M059J (cell line): ENCODE measurements at places on chromosomes 1 and 21.

DNA sequence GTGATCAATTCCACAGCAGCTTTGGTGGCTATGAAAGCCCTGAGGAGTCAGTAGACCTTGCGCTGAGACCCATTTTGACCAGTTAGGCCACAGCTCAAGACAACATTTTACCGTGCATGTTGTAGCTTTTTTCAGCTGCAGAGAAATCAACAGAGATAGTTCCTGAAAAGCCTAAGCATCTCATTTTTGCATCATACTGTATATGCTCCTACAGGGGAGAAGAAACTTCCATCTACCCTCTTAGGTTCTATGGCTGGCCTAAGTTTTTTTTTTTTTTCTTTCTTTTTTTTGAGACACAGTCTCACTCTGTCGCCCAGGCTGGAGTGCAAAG is 24.8 kb upstream of the EYA3 start:
- DNase-seq, result no peak

GRCh38 chr1:116722016-116722838 is 32.0 kb upstream of the CD2 start:
- DNase-seq, result peak; percentile 28

GRCh38 chr1:43267291-43267805 is 2.4 kb upstream of the TMEM125 start:
- peak; percentile 37 for DNase-seq

DNA sequence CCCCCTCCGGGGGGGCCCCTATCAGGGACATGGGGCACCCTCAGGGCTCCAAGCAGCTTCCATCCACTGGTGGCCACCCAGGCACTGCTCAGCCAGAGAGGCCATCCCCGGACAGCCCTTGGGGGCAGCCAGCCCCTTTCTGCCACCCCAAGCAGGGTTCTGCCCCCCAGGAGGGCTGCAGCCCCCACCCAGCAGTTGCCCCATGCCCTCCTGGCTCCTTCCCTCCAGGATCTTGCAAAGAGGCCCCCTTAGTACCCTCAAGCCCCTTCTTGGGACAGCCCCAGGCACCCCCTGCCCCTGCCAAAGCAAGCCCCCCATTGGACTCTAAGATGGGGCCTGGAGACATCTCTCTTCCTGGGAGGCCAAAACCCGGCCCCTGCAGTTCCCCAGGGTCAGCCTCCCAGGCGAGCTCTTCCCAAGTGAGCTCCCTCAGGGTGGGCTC is 34.9 kb downstream of the TRIM11 start:
- no peak for DNase-seq

GRCh38 chr1:36367066-36367465 is 18.7 kb downstream of the STK40 start:
- no peak for DNase-seq

DNA sequence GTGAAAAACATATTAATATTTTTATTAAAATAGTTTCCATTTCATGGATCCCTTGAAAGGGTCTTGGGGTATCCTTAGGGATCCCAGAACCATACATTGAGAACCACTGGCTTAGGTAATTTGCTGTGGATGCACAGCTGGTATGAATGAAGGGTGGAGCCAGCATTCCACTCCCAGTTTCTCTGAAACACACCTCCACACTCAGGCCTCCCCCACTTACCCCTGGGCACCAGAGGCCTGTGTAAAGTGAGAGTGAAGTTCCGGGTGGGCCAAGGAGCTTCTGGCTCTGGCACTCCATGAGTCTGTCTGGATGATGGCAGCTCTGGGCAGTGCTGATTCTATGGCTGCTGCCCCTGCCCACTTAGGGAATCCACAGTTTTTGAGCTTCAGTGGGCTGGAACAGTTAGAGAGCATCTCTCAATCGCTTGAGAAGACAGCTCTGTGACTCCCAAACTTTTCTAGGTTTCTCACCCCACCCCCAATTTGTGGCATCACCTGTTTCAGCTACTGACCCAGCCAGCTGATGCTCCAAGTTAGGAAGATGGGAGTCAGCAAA is 57.8 kb upstream of the CD1D start:
- DNase-seq, result no peak

DNA sequence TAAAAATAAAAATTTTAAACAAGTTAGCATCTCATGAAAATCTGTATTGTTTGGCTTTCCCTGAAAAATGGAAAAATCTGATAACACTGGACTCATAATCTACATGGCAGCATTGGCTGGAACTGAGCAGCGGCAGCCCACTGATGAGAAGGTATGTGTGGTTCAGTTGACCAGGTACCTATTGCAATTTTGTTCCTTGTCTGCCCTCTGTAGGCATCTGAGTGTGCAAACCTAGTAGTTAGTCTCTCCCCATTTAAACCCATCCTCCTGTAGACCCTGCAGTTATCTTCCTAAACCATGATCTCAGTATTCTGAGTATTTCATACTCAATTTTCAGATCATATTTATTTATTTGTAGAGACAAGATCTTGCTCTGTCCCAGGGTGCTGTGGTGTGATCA is 59.4 kb upstream of the SERBP1 start:
- DNase-seq, result peak; percentile 56

DNA sequence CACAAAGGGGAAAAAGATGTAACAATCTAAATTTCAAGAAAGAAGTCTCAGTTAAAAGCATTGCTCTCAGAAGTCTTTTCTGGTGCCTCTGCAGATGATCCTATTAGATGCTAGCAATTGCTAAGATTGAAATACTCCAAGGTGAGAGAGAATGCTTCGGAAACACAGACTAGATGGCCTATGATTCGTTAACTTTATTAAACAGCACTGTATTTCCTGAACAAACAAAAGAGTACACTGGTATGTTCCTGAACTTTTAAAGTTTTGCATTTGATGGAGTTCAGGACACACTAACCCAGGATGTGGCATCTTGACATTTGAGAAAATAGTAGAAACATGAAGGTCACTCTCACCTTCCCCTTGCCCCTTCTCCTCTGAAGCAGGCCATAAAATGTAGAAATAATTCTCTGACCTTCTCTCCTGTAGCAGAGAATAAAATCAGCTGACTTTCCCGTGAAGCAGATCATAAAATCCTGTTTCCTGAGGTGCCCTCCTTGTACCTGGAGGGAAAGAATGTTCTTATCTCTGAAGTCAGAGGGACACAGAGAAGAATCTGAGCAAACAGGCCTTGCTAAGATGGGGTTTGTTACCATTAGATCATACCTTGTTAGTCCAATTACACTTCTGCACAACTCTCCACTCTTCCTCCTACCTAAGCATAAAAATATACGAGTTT is 142.9 kb upstream of the USP25 start:
- DNase-seq, result no peak

- DNase-seq, result no peak
These were observed 99.4 kb downstream of the FASLG start for GRCh38 chr1:172758259-172758658.

- no peak for DNase-seq
These were observed 204.2 kb downstream of the CAMTA1 start for GRCh38 chr1:6989212-6990159.

DNA sequence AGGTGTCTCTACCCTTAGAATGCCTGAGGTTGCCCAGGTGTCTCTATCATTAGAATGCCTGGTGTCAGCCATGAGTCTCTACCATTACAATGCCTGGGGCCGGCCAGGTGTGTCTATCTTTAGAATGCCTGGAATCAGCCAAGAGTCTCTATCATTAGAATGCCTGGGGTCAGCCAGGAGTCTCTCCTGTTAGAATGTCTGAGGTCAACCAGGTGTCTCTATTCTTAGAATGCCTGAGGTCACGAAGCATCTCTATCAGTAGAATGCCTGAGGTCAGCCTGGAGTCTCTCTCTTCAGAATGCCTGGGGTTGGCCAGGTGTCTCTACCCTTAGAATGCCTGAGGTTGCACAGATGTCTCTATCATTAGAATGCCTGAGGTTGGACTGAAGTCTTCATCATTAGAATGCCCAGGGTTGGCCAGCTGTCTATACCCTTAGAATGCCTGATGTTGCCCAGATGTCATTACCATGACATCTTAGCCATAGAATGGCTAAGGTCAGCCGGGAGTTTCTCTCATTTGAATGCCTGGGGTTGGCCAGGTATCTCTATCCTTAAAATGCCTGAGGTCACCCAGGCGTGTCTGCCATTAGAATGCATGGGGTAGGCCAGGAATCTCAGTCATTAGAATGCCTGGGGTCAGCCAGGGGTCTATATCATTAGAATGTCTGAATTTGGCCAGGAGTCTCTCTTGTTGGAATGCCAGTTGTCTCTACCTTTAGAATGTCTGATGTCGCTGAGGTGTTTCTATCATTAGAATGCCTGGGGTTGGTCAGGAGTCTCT is 44.0 kb downstream of the RNF187 start:
- no peak for DNase-seq

- DNase-seq, result peak; percentile 61
These were observed 35.2 kb upstream of the PLA2G4A start for GRCh38 chr1:186793582-186793927.

GRCh38 chr1:94973309-94973922 is 46.5 kb upstream of the CNN3 start:
- DNase-seq, result no peak

GRCh38 chr1:22489823-22490222 is 38.2 kb downstream of the ZBTB40 start:
- no peak for DNase-seq

DNA sequence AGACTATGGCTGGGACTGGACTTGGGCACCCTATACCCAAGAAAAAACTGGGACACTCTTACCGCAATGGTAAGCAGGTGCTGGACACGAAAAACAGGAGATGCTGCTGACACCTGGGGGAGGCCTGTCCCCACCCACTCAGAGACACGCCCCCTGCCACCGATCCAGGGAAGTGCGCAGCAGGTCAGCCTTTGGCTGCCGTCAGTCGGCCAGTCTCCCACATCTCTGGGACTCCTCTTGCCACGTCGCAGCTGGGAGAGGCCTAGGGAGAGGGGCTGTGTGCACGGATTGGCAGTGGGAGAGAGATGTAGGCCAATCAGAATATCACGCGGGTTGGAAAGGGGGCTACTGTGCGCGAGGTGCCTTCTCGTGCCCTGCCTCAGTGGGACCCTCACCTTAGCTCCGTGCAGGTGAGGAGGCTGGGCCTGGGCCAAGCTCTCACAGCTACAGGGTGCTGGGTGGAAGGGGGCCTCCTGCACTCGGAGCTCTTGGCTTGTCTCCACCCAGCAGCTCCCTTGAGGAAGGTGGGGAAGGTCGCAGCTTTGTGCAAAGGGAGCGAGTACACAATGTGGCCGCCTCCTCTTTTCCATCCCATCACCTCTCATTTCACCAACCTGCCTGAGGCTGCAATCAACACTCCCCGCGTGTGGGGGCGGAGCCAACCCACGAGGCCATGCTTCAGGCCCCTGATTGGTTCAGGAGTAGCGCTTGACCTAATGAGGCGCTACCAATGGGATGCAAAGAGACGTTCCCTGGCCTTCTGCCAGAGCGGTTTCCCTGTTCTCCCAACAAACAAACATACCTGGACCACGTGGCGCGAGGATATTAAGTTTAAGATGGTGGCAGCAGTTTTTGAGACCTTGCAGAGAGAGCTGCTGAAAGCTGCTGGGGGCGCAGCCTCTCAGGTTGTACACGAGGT is 25.7 kb upstream of the LDLRAP1 start:
- DNase-seq, result no peak

GRCh38 chr1:3213730-3214129 is 144.7 kb downstream of the PRDM16 start:
- no peak for DNase-seq

DNA sequence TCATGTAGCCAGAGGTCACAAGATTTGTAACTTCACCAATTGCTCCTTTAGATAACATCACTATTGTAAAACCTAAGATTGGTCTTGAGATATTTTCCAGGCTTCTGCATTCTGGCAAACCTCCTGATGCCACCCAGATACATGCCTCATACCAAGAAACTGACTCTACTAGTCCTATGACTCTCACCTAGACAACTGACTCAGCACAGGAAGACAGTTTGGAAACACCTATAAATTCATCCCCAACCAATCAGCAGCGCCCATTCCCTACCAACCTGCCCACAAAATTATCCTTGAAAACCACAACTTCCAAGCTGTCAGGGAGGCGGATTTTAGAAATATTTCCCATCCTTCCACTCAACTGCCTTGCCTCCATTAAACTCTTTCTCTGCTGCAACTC is 2.6 kb downstream of the NME7 start:
- peak; percentile 98 for DNase-seq

DNA sequence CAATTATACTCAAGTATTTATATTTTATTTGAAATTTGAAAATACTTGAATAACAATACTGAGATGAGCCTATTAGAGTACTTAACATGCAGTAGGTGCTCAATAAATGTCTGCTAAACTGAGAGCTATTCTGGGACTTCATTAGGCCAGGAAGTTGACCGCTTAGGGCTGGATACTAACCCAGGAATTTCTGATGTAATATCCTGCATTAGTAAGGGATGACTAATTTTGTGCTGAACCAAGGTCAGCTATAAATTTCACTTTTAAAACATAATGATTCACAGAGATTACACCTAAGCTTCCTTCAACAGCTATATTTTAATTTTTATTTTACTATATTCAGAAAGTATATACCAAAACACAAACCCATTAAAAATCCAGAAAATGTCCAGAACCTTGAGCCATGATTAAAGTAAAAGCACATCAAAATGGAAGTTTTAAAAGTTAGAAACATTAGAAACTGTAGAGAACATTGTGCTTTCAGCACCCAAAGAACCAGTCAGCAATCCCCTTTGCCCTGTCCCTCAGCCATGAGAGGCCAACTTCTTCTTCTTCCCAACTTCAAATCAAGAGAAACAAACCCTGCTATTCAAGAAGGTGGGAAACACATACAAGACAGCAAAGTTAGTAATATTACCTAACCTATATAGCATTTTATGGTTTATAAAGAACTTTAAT is 35.4 kb downstream of the WNT2B start:
- peak; percentile 89 for DNase-seq

DNA sequence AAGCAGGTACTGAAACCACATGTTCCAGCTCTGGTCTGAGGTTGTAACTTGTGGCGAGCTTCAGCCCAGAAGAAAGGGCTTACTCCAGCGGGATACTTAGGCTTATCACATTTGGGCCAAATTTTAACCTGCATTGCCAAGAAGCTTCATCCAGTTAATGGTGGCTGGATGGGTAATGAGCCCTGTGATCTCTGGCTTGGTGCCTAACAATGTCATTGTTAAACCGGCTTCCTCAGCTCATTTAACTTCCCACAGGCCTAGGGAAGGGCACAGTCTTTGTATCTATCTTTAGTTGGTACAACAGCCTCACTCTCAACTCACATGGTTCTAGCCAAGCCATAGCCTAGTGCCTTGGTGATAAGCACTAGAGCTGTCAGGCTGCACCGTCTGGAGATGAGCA is 43.6 kb upstream of the CCDC190 start:
- peak; percentile 76 for DNase-seq

GRCh38 chr21:27094184-27094948 is 127.5 kb upstream of the ADAMTS5 start:
- no peak for DNase-seq

GRCh38 chr1:28313702-28314546 is 14.9 kb upstream of the MED18 start:
- DNase-seq, result peak; percentile 82
